ENCODE measurements at places on chromosomes 2 and 18.

DNA sequence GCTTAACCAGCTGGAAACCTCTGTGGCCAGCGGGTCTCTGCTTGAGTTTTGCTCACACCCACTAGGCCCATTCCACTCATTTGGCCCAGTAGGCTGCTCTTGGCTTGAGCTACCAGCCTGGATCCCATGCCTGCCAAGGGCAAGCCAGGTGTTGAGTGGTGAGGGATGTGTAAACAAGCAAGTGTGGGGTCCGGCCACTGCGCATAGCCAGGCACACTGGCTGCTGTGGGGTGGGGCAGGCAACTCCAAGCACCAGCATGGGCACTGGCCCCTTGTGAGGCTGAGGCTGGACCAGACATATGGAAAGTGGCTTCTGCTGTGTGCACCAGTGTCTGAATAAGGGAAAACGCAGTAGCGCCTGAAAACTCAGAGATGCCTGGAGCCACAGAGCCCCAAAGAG is 732.7 kb downstream of the NR4A2 start:
- no peak for DNase-seq

DNA sequence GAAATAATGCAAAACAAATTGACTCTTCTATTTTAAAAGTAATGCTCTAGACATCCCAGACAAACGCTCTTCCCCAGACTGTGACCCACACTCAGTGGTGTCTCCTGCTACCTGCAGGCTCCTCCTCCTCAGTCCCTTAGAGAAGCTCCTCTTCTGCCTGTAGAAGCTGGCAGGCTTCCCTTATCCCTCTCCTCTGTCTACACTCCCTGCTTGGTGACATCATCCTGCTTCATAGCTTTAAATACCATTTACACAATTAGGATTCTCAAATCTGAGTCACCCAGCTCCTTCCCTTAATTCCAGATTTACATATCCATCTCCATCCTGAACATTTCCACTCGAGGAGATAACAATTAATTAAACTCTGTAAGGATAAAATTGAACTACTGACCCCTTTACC is 167.9 kb downstream of the FBXO15 start:
- DNase-seq = peak; percentile 16

GRCh38 chr18:49017813-49018553 is 67.2 kb upstream of the SMAD7 start:
- no peak for DNase-seq

GRCh38 chr18:22169889-22170420 is 566 bp downstream of the GATA6 start:
- DNase-seq = no peak

- DNase-seq = no peak
Measured at GRCh38 chr18:59691996-59692395, 5.2 kb downstream of the CCBE1 start.

GRCh38 chr2:167681234-167682015 is 566.0 kb downstream of the STK39 start:
- DNase-seq = no peak

GRCh38 chr2:207039225-207039624 is 99.9 kb downstream of the CPO start:
- no peak for DNase-seq

DNA sequence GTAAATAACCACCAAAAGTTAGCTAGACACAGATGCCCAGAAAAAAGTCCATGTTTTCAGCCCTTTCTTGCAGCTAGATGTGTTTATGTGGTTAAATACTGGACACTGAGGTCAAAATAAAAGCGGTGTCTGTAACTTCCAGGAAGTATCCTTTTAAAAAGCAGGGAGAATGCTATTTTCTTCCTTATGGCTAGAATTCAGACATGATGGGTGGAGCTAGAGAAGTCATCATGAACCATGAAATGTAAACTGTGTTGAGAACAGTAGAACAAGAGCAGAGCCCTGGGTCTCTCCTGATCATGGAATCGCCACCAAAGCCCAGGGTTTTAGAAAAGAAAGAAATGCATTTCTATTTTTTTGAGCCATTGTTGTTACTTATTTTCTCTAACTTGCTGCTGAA is 41.3 kb upstream of the GALNT3 start:
- DNase-seq = no peak

- DNase-seq = no peak
Measured at GRCh38 chr2:231190531-231191197, 7.8 kb upstream of the ARMC9 start.

- no peak for DNase-seq
Measured at GRCh38 chr2:8193146-8193545, 488.7 kb upstream of the ID2 start.

Measured in AG09319 (cell line).